Naive thymus-derived CD4-positive, alpha-beta T cell (primary cell): ENCODE measurements at places on chromosomes 1 and 21.

DNA sequence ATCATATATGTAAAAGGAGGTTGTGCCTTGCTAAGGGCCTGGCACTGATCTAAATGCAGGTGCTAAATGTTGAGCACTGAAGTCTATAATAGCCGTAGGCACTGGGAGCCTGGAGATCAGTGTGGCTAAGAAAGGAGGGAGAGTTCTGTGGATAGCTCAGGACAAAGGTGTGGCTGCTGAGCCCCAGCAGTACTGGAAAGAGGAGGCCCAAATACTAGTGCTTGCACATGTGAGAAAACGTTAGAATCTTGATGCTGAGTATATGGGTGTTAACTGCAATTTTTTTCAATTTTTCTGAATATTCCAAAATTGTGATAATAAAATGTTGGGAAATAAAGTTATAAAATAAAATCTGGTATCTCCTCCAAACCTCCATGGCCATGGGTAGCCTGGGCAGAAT lies 62.5 kb upstream of the PTGFRN start:
- no peaks in the 10 kb centered on the region for H3K4me1 ChIP-seq
- H3K27me3 ChIP-seq = no peaks in the 10 kb centered on the region
- H3K36me3 ChIP-seq = no peaks in the 10 kb centered on the region
- H3K4me3 ChIP-seq = no peak overlapping the region
- H3K27ac ChIP-seq = no peak overlapping the region

DNA sequence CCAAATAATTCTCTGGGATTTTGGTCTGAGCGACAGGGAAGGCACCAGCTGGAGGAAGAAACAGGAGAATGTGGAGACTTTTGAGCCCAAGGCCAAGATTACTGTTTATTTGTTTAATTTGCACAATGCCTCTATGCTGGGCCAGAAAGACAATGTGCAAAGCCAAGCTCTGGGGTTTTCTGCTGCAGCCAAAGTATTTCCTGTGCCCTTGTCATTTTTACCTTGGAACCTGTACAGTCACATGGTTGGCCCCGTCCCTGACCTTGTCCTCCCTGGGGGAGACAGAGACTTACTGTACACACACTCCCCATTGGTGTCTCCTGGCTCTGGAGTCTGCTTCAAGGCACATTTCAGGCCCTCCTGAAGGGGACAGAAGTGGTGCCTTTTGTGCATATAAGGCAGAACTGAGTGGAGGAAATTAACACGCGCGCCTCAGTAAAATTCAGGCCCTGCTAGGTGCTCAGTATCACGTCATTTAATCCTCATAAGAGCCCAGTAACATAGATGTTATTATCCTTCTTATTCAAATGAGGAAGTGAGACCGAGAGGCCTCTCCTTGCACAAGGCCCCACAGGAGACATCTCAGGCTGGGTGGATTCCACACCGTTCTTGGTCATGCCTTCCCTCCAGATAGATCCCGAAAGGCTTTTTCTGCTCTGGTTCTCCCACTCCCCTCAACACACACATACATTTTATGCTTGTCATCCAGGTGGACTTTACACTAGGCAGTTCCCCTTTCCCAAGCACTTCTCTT lies 21.1 kb downstream of the C1orf115 start:
- H3K4me1 ChIP-seq = no peaks in the 10 kb centered on the region
- H3K36me3 ChIP-seq = no peaks in the 10 kb centered on the region
- H3K27me3 ChIP-seq = no peaks in the 10 kb centered on the region

DNA sequence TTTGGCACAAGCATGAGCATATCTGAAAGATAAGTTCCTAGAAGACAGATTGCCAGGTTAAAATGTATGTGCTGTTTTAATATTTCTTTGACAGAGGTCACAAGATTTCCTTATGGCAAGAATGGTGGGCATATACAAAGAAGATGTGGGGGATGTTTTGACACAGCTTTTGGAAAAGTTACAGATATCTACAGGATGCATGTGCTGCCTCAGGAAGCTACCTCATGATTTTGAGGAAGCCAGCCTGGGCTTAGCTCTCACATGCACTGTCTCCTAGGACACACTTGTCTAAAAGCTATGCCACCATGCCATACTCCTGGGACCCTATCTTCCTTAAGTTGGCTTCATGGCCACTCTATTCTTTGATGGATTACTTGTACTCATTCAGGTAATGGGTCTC lies 99.9 kb downstream of the C1orf94 start:
- no peaks in the 10 kb centered on the region for H3K4me1 ChIP-seq
- H3K27ac ChIP-seq = no peak overlapping the region
- no peaks in the 10 kb centered on the region for H3K36me3 ChIP-seq
- no peak overlapping the region for H3K4me3 ChIP-seq

GRCh38 chr21:41387824-41388223 lies 26.0 kb downstream of the MX2 start:
- H3K27ac ChIP-seq = no peak overlapping the region
- no peak overlapping the region for H3K4me3 ChIP-seq
- H3K27me3 ChIP-seq = no peaks in the 10 kb centered on the region
- no peak for DNase-seq

GRCh38 chr1:68120136-68120791 lies 69.8 kb upstream of the DIRAS3 start:
- H3K4me1 ChIP-seq = no peaks in the 10 kb centered on the region
- H3K27ac ChIP-seq = no peak overlapping the region
- no peaks in the 10 kb centered on the region for H3K36me3 ChIP-seq
- no peak for DNase-seq
- H3K4me3 ChIP-seq = no peak overlapping the region

GRCh38 chr1:196877964-196878363 lies 9.9 kb upstream of the CFHR4 start:
- no peaks in the 10 kb centered on the region for H3K4me1 ChIP-seq
- H3K27me3 ChIP-seq = no peaks in the 10 kb centered on the region
- H3K4me3 ChIP-seq = no peak overlapping the region
- no peak for DNase-seq
- no peaks in the 10 kb centered on the region for H3K36me3 ChIP-seq

DNA sequence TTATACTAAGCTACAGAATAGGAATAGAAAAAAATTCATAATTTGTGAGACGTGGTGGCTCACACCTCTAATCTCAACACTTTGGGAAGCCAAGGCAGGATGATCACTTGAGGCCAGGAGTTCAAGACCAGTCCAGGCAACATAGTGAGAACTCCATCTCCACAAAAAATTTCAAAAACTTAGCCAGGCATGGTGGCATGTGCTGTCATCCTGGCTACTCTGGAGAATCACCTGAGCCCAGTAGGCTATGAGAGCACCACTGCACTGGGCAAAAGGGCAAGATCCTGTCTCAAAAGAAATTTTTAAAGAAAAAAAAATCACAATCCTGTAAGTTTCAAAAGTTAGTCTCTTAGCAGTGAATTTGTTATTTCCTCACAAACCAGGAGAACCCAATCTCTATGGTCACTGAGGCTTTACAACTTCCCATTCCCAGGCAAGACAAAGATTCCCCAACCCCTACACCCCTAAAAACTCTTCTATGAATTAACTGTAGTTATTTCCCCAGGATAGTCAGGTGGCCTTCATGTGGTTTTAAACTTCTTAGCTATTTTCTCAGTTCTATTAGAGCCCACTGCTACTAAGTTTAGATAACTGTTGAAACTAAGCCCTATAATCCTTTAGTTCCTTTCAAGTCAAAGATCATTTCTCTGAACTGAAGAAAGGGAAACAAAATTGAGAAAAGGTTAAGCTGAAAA lies 74.5 kb downstream of the FOXJ3 start:
- peaks cover 10% of the 10 kb centered on the region for H3K36me3 ChIP-seq
- no peak overlapping the region for H3K27ac ChIP-seq
- no peaks in the 10 kb centered on the region for H3K4me1 ChIP-seq
- DNase-seq = no peak
- no peaks in the 10 kb centered on the region for H3K27me3 ChIP-seq
- no peak overlapping the region for H3K4me3 ChIP-seq

DNA sequence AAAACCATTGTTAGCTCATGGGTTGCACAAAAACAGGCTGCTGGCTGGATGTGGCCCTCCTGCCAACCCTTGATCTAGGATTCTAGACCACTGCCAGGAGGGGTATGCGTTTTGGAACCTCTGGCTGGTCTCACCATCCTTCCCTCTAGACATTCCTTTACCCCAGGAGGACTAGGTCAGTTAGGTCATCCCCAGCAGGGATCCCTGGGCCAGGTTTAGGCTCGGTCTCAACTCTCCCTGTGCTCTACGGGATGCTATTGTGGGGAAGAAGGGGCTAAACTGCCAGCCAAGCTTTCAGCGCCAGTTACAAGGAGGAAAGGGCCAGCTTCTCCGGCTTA lies 22.7 kb downstream of the SLC2A1 start:
- H3K27me3 ChIP-seq = no peaks in the 10 kb centered on the region
- peak overlapping the region; percentile 48 for H3K27ac ChIP-seq
- peaks cover 86% of the 10 kb centered on the region for H3K4me1 ChIP-seq
- no peak for DNase-seq

GRCh38 chr1:101460739-101461138 lies 223.9 kb downstream of the S1PR1 start:
- no peaks in the 10 kb centered on the region for H3K36me3 ChIP-seq
- H3K27me3 ChIP-seq = no peaks in the 10 kb centered on the region
- no peak overlapping the region for H3K27ac ChIP-seq
- no peak for DNase-seq

GRCh38 chr1:45429561-45430159 lies 61.3 kb downstream of the TESK2 start:
- H3K36me3 ChIP-seq = no peaks in the 10 kb centered on the region
- H3K27me3 ChIP-seq = no peaks in the 10 kb centered on the region
- no peak for DNase-seq
- no peak overlapping the region for H3K27ac ChIP-seq
- no peaks in the 10 kb centered on the region for H3K4me1 ChIP-seq

DNA sequence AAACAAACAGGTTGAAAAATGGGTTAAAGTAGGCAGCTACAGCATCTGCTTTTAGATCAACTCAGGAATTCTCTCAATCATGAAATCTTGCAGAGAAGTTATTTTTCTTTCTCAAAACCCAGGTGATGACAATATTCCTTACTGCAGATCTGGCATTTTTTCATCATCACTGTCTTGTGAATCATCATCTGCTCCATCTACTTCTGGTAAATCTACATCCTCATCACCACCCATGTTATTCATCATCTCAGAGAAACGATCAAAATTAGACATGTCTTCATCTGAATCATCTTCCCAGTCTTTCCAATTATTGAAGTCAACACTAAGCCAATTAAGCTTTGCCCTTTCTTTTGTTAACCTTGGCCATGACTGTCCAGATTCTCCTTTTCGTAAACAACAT lies 21.8 kb downstream of the GBP2 start:
- no peak overlapping the region for H3K4me3 ChIP-seq
- no peak overlapping the region for H3K27ac ChIP-seq
- no peaks in the 10 kb centered on the region for H3K4me1 ChIP-seq
- H3K27me3 ChIP-seq = no peaks in the 10 kb centered on the region

- no peaks in the 10 kb centered on the region for H3K36me3 ChIP-seq
- no peak overlapping the region for H3K4me3 ChIP-seq
- no peaks in the 10 kb centered on the region for H3K27me3 ChIP-seq
- no peaks in the 10 kb centered on the region for H3K4me1 ChIP-seq
Measured at GRCh38 chr21:37828991-37829390, 87.3 kb downstream of the KCNJ6 start.

GRCh38 chr1:218330043-218330623 lies 15.0 kb upstream of the TGFB2 start:
- no peaks in the 10 kb centered on the region for H3K4me1 ChIP-seq
- H3K4me3 ChIP-seq = no peak overlapping the region
- no peaks in the 10 kb centered on the region for H3K27me3 ChIP-seq
- no peak for DNase-seq
- peaks cover 3% of the 10 kb centered on the region for H3K36me3 ChIP-seq
- no peak overlapping the region for H3K27ac ChIP-seq

- no peak for DNase-seq
- no peaks in the 10 kb centered on the region for H3K27me3 ChIP-seq
- no peak overlapping the region for H3K4me3 ChIP-seq
- no peaks in the 10 kb centered on the region for H3K36me3 ChIP-seq
Measured at GRCh38 chr1:232581932-232582331, 48.0 kb downstream of the SIPA1L2 start.
